Left renal pelvis (tissue), 4 donors: ENCODE measurements at places on chromosomes 11 and 22.
A peak's percentile ranks its signal among the peaks of the same experiment; 100 is the strongest.

DNA sequence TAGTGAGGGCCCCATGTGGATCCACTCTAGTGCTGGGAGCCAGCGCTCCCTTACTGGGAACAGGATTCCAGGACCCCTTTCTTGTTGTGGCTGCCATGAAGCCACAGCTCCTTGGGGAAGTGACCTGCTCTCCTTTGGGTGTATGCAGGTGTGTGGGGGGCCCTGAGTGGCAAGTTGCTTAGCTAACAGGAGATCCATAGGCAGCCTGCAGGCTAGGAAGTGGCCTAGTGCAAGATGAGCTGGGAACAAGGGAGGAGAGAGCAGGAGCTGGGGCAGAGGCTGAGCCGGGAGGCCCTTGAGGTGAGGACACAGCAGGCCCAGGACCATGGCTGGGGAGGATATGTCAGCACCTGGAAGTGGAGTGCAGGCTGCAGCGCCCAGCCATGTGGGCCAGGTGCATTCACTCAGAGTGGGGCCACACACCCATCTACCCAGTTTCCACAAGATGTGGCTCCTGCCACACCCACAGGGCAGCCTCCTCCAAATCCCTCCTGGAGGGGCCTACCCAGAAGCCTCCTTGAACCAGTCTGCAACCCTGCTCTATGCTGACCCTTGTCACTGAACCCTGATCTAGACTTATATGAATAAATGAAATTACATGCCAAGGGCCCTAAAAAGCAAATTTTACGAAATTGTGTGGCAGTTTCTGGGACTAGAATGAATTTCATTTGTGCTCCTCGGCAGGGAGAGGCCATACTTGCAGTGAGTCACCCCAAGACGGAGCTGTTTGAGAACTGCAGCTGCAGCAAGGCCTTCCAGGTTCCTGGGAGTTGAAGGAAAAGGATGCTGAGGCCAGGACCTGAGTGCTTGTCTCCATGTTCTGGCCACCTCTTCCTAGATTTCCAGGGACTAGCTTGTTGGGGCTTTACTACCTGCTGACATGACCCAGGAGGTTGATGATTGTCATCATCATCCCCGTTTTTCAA lies 3.2 kb downstream of the THAP7 start:
- DNase-seq, result no peak

GRCh38 chr11:115848611-115849010 lies 344.4 kb upstream of the CADM1 start:
- no peak for DNase-seq

- DNase-seq, result no peak
Measured at GRCh38 chr22:19495562-19496323, 16.0 kb downstream of the CDC45 start.

- no peak for DNase-seq
Measured at GRCh38 chr22:48845356-48845936, 982.2 kb downstream of the BRD1 start.

GRCh38 chr11:133681901-133682300 lies 149.6 kb upstream of the OPCML start:
- DNase-seq, result no peak

- peak; percentile 64 for DNase-seq
Measured at GRCh38 chr22:17501679-17502285, 61.5 kb upstream of the SLC25A18 start.

- no peak for DNase-seq
Measured at GRCh38 chr11:76637491-76638269, 32.9 kb downstream of the LRRC32 start.

- DNase-seq, result no peak
Measured at GRCh38 chr11:94774345-94774744, 6.2 kb downstream of the AMOTL1 start.
